ENCODE measurements at places on chromosomes 5 and 9.

- DNase-seq = no peak
Measured at GRCh38 chr5:36915653-36916052, 39.1 kb downstream of the NIPBL start.

DNA sequence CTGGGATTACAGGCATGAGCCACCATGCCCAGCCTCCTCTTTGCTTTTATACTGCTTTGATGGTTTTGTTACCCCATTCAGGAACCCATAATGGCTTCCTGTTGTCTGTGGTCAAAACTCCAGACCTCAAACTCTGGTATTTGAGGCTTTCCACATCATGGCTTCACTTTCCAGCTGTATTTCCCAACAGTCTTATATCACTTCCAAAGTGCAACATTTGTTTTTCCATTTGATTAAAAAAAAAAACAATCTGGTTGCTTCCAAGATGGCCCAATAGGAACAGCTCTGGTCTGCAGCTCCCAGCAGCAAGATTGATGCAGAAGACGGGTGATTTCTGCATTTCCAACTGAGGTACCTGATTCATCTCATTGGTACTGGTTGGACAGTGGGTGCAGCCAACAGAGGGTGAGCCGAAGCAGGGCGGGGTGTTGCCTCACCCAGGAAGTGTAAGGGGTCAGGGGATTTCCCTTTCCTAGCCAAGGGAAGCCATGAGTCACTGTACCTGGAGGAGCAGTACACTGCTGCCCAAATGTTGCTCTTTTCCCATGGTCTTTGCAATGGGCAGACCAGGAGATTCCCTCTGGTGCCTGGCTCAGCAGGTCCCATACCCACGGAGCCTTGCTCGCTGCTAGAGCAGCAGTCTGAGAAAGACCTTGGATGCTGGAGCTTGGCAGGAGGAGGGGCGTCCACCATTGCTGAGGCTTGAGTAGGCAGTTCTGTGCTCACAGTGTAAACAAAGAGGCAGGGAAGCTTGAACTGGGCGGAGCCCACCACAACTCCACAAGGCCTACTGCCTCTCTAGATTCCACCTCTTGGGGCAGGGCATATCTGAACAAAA, 458.4 kb downstream of the KDM4C start:
- no peak for DNase-seq

DNA sequence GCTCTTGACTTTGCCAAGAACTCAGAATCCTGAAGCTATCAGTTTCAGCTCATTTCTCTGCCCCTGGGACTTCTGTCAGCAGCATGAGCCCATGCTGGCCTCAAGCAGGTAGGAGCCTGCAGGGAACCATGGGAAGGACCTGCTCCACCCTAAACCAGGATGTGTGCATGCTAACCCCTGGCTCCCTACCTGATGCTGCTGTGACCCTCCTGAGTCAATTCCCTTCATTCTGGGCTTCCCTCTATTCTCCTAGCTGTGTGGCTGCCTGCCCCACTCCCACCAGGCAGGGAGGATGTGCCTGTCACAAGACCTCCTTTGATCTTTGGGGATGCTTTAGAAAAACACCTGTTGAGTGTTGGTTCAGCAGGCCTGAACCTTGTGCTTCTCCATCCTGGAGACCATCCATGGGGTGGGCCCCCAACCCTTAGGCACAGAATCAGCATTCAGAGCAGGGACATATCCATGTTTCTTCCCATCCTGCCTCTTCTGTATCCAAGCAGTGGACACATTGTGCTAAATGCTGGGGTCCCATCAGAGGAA, 117.1 kb upstream of the CCL21 start:
- no peak for DNase-seq

- DNase-seq = no peak
Measured at GRCh38 chr9:1202512-1203280, 152.5 kb downstream of the DMRT2 start.

DNA sequence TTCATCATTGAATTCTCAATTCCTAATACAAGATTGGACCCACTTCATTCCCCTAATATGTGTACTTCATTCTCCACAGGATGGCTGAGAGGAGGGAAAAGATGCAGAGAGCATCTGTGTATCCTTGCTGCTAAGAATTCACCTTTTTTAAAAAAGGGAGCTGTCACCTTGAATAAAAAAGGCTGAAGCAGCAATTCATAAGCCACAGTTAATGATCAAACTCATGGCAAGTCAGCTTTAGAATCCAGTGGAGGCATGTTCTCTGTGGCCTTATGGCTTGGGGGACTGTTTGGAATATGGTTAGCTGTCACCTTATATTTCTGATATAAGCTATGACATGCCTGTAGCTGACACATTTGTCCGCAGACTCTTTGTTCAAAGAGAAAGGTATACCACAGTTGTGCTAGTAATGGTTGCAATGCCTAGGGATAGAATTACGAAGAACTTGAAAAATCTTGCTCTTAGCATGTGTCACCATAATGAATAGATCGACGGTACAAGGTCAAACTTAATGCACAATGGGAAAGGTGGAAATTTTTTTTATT, 256.8 kb upstream of the TNC start:
- DNase-seq = no peak

DNA sequence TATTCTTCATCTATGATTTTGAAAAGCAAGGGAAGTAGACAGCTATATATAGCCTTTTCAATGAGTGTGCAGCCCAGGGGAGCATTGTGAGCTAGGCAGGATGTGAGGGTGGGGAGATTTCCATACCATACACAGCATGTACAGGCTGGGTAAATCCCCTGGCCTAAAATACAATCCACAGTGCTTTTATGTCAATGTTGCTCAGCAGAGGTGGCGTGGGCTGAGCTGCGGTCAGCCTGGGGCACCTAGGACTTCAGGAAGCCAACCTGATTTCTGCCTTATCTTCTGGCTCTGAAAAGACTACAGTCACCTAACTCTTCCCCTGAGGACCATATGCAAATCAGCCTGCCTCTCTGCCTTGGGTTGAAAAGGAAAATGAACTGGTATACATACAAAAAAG, 6.3 kb upstream of the GARIN3 start:
- no peak for DNase-seq

- DNase-seq = no peak
Measured at GRCh38 chr5:179321206-179321987, 23.9 kb downstream of the ADAMTS2 start.

DNA sequence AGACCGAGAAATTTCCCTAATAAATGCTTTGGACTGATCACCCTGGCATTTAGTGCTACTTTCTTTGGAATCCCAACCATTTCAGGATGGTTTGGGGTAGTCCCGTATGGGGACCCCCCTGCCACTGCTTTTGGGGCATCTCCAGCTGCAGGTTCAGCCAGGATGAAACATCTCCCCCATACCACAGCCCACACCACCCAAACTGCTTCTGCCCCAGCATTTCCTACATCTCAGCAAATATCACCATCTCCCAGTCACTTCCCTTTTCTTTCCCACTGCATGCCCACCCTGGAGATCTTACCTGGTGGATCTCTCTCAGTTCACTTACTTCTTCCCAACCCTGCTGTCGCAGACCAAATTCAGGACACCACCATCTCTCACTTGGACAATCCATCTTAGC, 4.8 kb upstream of the P4HA2 start:
- DNase-seq = no peak

Measured in AG04449 (cell line).